ENCODE measurements at places on chromosomes 1 and 21.
A peak's percentile ranks its signal among the peaks of the same experiment; 100 is the strongest.

GRCh38 chr21:45355573-45355972 is 49.4 kb upstream of the COL18A1 start:
- DNase-seq, result no peak

DNA sequence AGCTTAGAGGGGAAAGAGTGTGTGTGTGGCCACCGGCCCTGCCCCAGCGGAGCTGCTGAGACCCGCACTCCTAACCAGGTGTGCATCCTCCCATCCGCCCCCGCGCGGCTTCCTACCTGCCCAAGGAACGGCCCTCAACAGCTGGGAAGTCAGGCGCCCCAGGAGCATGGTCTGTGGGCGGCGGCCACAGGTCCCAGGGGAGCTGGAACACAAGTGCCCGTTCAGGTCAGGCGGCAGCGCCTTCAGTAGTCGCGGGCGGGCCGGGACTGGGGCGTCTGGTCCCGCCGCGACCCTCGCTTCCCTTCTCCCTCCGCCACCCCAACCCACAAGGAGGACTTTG is 448 bp downstream of the AURKAIP1 start:
- DNase-seq, result no peak

- DNase-seq, result no peak
These were observed 118.0 kb upstream of the PLPPR4 start for GRCh38 chr1:99146129-99146848.

- no peak for DNase-seq
These were observed 4.7 kb upstream of the CD55 start for GRCh38 chr1:207316622-207317391.

- DNase-seq, result no peak
These were observed 141.8 kb downstream of the TOMM20 start for GRCh38 chr1:234986750-234987414.

DNA sequence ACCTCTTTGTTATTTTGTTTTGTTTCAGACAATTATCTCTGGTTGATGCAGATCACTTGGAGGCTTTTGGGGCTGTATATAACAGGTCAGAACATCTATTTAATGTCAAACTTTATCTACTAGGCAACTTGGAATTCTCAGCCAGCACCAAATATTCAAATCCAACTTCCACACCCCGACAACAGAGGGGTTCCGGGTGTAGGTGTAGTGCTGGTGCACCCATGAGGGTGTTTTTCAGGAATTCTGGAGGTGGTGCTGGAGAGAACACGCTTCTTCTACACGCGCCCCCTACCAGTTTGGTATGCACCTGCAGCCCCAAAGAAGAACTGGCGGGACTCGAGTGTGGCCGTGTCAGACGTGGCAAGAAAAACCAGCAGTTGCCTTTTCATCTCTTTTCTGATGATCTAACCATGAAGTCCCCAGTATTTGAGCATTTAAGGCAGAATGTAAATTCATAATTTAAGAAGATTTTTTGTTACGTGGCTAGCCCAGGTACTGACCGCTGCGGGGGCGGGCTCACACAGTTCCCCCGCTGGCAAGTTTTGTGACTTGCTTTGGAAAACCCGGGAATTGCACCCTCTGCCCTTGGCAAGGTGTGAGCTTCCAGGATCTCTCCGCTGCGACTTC is 462 bp upstream of the TLCD4 start:
- DNase-seq, result peak; percentile 44

DNA sequence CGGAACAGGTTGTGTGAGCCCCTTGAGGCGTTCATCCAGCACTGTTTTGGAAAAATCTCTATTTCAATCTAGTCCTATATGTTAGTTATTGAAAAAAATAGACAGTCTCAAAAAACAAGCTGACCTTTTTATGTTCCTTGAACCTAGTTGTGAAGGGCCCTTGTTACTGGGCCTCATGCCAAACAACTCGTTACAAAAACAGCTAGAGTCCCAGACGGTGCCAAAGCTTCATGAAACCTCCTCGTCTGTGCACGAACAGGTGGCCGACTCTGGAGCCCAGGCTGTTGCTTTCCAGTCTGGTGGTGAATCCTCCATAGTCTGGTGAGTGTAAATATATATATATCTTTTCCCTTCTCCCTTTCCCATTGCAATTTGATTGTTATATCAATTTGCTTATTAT is at the start of gene CHIA:
Gene CHIA (plus strand): TSS at position 222 of the 400 bp plus-strand sequence. CDS start 19,617 bp downstream, outside the sequence.
- no peak for DNase-seq

DNA sequence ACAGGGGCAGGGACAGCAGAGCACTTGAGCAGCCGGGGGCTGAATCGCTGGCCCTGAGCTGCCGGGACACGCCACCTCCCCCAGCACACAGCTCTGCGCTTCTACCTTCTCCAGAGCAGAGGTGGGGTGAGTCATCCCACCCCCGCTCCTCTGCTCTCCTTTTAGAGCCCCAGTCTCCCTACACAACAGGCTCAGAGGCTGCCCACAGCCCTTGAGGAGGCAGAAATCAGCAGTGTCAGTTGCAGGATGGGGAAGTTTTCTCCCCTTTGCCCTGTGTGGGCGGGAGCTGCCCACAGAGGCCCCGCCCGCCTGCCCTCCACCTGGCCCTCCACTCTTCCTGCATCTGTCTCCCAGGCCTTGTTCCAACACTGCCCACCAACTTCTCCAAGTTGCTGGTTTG is 94.6 kb downstream of the STUM start:
- DNase-seq, result no peak

DNA sequence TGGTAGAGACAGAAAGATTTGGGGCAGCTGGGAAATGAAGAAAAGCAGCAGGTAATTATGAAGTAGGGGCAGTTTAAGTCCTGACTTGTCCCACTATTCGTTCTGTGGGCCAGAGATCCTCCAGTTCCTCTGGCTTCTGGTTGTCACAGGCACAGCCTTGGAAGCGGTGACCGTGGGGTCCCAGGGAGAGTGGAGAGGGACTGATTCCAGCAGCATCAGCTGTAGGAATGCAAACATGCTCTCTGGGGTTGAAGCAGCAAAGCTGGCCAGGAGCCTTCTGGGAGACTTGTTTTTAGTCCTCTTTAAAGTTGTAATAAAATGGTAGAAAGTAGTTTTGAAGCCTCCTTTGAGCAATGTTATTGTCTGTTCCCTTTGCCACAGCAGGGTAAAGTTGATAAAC is 488.0 kb downstream of the LMO4 start:
- no peak for DNase-seq

GRCh38 chr1:113223546-113223945 is 150.5 kb downstream of the LRIG2 start:
- DNase-seq, result no peak

- DNase-seq, result no peak
These were observed 1.9 kb downstream of the RIMS3 start for GRCh38 chr1:40663324-40664166.

DNA sequence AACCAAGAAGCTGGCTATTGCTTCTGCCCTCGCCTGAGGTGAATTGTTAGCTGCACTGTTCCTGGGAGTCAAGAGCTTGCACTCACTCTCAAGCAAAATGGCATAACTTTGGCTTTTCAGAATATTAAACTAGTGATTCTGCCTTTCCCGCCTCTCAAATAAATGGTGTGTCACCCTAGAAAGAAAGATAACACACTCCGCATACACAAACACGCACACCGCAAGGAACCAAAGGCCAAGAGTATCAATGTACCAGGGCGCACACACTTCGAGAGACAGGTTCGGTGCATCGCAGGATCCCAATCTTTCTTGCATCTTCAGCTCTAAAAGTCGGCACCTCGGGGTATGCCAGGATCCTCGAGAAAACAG is 470 bp upstream of the RTCA start:
- no peak for DNase-seq

- no peak for DNase-seq
These were observed at the start of gene C1orf198 for GRCh38 chr1:230867903-230868735. Gene C1orf198 (minus strand): TSS chr1:230868521. CDS start chr1:230868512, 9 bp downstream.

GRCh38 chr21:46068516-46069079 is 29.3 kb upstream of the COL6A2 start:
- no peak for DNase-seq

DNA sequence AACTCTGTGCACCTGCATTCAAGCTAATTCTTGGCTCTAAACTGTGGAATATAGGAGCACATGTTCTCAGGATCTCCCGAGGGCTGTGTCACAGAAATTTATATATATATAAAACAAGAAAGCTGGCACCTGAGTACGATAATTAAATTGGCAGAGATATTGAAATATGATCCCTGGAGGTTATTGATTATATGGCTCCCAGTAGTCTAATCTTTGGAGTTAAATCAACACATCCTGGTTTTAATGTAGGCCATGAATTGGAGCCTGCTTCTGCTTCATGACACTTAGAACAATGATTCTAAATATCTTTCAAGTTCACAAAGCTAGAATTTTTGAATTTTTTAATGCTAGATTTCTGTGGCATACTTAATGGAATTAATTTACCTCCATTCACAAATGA is 84.3 kb downstream of the CTH start:
- no peak for DNase-seq

GRCh38 chr1:9473032-9473807 is 66.0 kb upstream of the SLC25A33 start:
- peak; percentile 28 for DNase-seq

DNA sequence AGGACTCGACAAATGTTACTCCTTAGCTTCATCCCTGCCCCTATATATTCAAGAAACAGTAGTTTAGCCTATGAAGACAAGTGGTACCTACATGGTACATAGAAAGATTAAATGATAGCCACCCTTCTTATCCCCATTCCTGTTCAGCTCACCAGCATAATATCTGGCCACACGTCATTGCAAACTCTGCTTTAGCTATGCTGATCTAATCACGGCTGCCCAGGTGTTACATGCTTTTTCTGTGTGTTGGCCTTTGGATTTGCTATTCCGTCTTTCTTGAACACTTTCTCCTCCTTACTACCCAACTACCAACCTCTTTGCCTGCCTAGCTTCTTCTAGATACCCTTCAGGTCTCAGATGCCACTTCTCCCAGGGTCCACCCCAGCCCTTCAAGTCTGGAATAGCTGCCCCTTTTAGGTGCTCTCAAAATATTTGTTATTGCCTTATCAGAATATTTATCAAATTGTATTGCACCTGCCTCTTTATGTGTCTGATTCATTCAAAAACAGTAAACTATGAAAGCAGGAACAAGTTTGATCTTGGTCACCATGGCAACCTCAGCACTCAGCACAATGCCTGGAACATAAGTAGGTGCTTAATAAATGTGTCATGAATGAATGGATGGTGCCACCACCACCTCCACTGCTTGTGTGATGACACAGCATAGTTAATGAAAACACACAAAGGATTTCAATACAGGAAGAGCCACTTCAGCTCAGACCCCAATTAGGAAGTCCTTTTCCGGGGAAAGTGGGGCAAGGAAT is 11.4 kb upstream of the DNASE2B start:
- DNase-seq, result no peak

Data from NCI-H1417 treated with DMSO at 0.1 percent for 48 hours (cell line).